ENCODE measurements at places on chromosomes 3 and 15.

DNA sequence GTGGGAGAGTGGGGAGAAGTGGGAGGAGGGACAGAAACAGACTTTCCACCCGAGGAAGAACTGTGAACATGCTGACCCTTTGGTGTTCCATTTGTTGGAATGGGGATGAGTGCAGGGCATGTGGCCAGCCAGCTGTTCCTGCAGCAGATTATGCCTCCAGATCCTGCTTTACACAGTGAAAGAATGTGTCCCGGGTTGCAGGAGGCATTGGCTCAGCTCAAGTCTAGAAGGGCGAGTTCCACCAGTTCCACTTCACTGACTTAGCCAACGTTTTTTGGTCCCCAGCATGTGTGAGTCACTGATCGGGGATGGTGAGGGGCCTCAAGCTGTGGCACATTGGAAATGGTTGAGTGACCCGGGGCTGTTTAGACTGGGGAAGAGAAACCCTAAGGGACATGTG, 307.0 kb upstream of the ROPN1 start:
- no peak for DNase-seq

- DNase-seq: no peak
Measured at GRCh38 chr15:93219859-93220420, 130.9 kb upstream of the RGMA start.

DNA sequence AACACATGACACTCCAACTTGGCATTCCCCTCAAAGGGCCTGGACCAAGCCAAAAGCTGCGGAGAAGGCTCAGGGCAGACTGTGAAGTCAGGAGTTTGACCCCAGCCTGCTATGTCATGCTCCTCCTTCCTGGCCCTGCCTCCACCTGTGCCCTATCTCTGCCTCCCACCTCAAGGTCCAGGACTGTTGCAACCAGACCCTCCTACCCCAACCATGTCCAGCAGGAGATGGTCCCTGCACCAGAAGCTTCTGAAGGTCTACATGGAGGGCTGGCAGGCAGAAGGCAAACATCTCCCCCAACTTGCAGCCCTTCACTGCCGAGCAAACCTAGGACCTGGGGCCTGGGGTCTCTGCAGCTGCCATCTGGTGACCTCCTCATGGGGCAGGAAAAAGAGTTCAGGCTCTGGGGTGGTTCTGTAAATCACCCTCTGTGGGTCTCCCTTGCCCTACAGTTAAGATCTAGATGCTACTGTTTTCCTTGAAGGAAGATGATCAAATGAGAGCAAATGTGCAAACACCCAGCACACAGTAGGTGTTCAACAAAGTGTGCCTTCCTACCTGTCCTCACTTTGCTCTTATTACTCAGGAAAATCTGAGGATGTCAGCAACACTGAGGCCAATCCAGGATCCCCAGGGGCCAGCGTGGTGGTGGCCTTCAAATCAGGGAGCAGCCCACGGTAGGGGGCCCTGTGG, 11.5 kb upstream of the CSK start:
- DNase-seq: no peak

DNA sequence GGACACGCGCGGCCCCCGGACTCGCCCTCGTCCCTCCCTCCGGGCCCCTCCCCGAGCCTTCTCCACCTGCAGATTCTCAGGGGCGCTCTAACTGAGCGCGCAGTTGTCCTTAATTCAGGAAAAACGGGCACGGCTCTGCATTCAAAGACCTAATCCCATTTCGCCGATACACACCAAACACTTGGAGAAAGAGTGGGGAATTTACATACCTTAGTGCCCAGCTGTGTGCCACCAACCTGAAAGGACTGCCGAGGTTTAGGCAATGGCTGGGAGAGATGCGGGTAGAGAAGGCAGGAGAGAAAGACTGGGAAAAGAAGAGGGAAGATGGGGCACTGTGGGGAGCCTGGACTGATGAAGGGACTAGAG, 21.8 kb downstream of the IGDCC3 start:
- DNase-seq: no peak

DNA sequence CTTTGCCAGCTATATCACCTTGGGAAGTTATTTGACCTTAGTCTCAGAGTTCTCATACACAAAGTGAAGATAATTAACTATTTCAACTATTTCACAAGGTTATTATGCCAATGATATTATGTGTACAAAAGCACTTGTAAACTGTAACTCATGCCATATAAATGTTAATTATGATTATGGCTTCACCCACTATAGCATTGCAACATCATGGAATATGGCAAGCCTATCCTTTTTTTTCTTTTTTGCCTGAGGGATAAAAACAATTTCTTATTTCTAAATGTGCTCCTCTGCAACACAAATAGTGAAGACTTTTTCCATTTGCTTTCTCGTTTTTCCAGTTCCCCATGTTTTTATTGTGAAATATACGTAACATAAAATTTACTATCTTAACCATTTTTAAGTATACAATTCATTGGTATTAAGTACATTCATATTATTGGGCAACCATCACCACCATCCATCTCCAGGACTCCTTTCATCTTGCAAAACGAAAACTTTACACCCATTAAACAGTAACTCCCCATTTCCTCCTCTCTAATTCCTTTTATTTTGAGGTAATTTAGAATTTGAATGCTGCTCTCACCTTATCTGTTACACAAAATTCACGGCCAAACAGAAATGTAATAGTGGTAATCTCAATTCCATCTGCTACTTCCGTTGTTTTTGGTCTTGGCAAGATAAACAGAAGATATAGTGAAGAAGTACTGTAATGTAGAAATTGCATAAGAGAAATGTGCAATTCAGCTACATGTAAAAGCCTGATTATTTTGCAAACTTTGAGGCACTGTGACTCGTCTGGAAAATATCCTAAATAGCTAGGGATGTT, 46.3 kb downstream of the NANOGP8 start:
- DNase-seq: no peak

- DNase-seq: no peak
Measured at GRCh38 chr3:116393199-116393598, 52.1 kb downstream of the LSAMP start.

DNA sequence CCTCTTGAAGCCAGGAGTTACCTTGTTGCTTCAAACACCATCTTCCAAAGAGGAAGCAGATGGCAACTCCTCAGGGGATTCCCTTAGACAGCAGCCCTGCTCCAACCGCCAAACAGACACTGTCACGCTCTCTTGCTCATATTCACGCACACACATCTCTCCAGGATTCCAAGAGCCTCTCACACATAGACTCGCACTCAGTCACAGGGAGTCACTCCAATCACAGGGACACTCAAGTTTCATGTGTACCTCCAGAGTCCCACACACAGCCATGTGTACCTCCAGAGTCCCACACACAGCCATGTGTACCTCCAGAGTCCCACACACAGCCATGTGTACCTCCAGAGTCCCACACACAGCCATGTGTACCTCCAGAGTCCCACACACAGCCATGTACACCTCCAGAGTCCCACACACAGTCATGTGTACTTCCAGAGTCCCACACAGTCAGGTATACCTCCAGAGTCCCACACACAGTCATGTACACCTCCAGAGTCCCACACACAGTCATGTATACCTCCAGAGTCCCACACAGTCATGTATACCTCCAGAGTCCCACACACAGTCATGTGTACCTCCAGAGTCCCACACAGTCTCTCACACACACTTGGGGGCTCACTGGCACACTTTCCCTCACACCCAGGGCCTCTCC, 6.1 kb downstream of the VWA5B2 start:
- no peak for DNase-seq

Data from stimulated activated CD8-positive, alpha-beta memory T cell treated with anti-CD3 and anti-CD28 coated beads, Interleukin-4, amount 100 ng/mL, for 4 hours (primary cell).